ENCODE measurements at places on chromosomes 13 and 19.

DNA sequence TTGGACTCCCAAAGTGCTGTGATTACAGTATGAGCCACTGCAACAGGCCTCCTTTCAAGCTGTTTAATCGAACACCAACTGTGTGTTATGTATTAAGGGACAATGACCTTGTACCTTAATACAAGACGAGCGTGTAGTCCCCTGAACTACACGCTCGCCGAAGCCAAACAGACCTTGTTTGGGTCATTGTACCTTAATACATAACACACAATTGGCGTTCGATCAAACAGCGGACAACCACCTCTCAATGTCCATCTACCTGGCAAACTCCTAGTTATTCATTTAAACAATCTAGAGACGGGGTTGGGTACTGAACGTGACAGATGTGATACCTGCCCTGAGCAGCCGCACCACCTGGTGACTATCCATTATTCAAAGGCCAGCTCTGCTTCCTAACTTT lies 1.3 kb downstream of the CHERP start:
- no peak for DNase-seq

GRCh38 chr19:32437096-32437495 lies 31.5 kb downstream of the DPY19L3 start:
- DNase-seq = no peak

- DNase-seq = no peak
These were observed 58.1 kb upstream of the UBL3 start for GRCh38 chr13:29908416-29909080.

GRCh38 chr19:45667620-45668341 lies at the start of gene GIPR:
TSS of gene GIPR (plus strand) at chr19:45668221. CDS start at chr19:45669521, 1,300 bp downstream.
- peak; percentile 77 for DNase-seq

- DNase-seq = no peak
These were observed 176.7 kb upstream of the RNF113B start for GRCh38 chr13:98353750-98354149.

GRCh38 chr19:49840736-49841249 lies 10.2 kb upstream of the PTOV1 start:
- no peak for DNase-seq

GRCh38 chr19:19591133-19591825 lies 27.2 kb downstream of the PBX4 start:
- DNase-seq = no peak

- DNase-seq = peak; percentile 15
These were observed at the start of gene MYO16 for GRCh38 chr13:108629181-108629752. TSS of gene MYO16 (plus strand) at chr13:108629611. CDS start at chr13:108629845, 234 bp downstream.

- DNase-seq = peak; percentile 85
These were observed 31.9 kb downstream of the ZNF726 start for GRCh38 chr19:23946569-23946968.

DNA sequence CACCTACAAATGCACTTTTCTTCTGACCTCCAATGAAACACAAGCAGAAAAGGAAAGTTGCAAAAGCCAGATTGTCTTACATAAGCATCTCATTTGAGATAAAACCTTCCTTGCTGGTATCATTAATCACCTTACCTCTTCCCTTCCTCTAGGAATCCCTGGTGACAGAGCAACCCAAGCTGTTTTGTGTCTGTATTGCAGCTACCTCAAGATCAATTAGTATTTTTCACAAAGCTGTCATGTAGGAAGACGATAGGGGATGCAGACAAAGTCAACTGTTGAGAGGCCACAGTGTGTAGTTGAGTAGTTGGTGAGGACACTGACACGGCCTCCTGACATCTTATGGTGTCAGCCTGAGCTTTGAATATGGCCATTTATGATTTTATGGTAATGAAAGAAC lies 339.1 kb upstream of the SLC10A2 start:
- DNase-seq = no peak

GRCh38 chr13:48950501-48950875 lies 25.2 kb upstream of the FNDC3A start:
- no peak for DNase-seq

- DNase-seq = no peak
These were observed 371.3 kb downstream of the COG6 start for GRCh38 chr13:40026741-40027140.

- no peak for DNase-seq
These were observed 168.6 kb downstream of the ZNF536 start for GRCh38 chr19:30540761-30541160.

- DNase-seq = no peak
These were observed 9.8 kb downstream of the BICRA start for GRCh38 chr19:47618771-47619170.

GRCh38 chr19:47099576-47100050 lies 14.0 kb downstream of the ZC3H4 start:
- DNase-seq = no peak

GRCh38 chr13:33034882-33035520 lies 18.8 kb downstream of the KL start:
- DNase-seq = peak; percentile 27

DNA sequence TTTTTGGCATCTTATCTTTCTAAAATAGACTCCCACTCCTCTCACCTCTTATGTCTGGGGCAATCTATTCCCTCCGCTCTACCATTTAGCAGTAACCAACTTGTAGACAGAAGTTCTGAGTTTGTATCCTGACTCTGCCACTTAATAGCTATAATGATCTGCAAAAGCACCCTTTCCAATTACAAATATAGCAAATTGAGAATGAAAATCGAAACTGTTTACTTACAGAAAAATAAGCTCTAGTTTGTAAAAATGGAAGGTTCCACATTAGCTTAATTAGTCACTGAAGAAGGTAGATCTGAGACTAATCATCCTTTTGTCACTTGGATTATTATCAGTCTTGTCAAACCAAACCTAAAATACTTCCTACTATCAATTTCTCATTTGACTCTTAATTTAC lies 409.3 kb downstream of the DIAPH3 start:
- no peak for DNase-seq

DNA sequence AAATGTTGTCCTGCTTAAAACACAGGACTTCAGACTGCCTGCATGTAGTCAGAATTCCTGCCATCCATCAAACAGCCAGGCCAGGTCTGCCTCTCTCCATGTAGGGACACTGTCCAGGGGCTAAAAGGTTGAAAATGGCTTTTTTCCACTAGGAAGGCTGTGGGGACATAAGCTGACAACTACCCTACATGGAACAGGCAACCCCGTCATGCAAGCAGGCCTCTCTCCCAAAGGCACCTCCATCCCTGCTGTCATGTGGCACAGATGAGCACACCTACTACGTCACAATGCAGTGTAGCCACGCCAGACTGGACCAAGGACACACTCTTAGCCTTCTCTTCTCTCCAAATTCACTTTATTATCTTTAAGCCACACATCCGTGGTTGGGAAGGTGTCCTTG lies 40.8 kb downstream of the LATS2 start:
- no peak for DNase-seq

DNA sequence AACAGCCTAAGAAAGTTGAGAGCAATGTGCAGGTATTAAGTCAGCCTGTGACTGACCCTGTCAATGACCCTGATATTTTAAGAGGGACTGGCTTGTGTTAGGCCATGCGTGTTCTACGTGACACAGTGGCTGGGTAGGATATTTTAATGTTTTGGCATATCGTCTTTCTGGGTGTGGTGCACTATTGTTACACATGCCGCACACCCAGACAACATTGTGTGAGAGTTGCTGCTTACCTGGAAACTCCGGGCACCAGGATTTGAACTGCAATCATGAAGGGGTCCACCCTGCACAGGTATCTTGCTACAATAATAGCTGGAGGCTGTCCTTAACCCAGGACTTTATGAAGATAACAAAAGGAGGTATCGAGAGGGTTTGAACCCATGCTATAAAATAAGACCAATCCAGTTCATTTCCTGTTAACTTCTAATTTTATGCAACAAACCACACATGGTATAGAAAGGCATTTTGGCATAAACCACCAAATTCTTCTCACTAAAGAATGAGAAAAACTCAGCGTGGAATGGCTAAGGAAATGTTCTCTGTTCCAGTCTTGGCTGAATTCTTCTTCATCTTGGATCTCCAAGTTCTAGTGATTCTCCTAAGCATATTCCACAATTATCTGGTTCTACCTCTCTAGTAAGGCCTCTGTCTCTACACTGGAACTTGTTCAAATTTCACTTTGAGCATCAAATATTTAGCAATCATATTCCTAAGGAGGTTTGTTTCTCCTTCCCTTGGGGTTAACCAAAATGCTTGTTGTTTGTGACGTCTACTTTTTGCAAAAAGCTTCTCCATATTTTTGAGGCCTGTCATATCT lies 38.7 kb upstream of the POMP start:
- DNase-seq = no peak

GRCh38 chr13:66972659-66973058 lies 257.5 kb downstream of the PCDH9 start:
- no peak for DNase-seq

DNA sequence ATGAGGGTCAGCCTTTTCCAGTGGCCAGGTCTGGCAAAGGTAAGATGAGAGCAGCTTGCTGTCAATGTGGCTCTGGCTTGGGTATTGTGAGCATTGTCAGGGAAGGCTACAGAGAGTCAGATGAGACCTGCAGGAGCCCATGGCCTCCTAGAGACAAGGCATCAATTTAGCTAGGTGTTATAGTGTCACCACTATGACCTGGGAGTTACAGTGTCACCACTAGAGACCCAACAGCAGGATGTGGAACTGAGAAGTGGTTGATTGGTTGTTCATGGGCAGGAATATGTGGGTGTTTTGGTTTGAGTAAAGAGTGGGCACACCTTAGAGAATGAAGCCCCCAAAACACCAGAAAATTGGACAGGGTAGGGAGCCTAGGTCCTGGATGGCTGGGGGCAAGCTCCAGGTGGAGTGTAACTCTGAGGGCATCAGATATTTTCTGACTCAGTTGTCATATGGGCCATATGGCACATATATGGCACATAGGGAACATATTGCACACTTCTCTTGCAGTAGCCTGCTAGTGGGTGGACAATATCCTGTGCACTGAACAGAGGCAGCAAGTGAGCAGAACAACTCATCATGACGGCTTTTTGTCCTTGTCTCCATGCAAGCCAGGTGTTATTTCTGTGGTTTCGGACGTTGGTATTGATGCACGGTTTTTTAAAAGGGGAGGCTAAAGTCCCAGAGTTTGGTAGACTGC lies 46.3 kb upstream of the CEACAM21 start:
- DNase-seq = no peak

GRCh38 chr19:1765904-1766799 lies 12.8 kb downstream of the ONECUT3 start:
- DNase-seq = no peak

DNA sequence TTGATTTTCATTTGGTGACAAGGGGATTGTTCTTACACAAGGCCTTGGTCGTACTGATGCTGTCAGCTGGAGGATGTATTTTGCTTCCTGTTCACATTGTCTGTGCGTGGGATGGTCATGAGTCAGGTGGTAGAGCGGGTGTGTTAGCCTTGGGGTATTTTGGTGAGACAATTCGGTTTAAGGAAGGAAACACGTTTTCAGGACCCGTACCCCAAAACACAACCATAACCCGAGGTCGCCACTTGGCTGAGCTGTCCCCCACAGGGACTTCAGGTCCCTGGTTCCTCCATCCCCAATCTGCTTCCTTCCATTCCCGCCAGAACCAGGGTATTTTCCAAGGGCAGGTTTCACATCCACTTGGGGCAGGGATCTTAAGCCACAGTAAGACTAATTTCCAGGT lies 15.0 kb downstream of the MYO9B start:
- no peak for DNase-seq

DNA sequence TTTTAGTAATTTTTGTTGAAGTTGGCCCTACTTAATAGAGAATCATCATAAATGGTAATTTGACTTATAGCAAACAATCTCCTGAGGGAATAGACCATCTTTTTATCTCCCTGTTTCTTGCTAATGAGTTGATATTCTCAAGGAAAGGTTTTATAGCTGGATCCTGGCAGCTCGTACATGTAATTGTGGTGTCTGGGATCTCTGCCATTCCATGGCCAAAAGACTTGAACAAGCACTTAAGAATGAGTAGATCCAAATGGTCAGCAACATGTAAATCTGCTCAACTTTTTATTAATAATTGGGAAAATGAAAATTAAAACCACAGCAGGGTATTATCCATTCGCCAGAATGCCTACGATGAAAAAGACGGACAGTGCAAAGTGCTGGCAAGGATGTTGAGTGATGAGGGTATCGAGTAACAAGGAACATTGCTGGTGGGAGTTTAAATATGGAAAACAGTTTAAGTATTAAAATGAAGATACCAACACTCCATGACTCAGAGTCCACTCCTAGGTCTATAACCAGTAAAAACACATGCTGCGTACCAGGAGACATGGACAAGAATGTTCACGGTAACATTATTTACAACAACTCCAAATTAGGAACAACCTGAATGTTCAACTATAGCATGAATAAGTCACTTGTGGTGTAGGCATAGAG lies 5.1 kb upstream of the GPR18 start:
- DNase-seq = no peak

GRCh38 chr13:88648598-88649373 lies 977.6 kb downstream of the SLITRK5 start:
- peak; percentile 25 for DNase-seq

DNA sequence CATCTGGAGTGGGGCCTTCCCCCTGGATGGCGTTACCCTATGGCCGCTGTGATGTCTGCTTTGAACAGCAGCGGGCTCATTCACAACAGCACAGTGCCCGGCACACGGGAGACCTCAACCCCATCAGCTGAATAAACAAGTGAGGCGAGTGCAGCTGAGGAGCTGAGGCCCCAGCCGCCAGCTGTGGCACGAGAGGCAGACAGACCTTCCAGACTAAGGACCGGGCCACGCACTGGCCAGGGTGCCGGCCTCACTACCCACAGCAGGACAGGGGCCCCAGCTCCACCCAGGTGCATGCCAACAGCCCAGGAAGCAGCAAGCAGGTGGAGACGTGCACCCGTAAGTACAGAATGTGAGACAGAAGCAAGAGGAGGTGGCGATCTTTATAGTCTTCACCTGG lies 39.6 kb downstream of the STK24 start:
- DNase-seq = no peak

DNA sequence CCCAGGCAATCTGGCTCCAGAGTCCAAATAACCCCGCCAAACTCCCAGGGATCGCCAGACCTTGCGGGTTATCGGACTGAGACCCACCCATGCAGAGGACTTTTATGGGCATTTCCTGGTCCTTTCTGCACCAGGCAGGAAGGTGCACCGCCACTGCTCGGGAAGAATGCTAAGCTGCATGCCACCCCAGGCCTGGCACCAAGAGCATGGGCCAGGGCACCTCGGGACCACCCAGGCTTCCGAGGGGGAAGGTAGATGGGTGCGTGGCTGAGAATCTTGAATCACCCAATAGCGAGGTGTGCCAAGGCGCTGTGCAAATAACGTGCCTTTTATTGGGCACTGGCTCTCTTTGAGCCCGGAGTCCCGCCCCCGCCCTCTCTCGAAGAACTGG lies 422 bp upstream of the ZNF575 start:
- peak; percentile 38 for DNase-seq

- peak; percentile 68 for DNase-seq
These were observed 58.3 kb downstream of the KLF2 start for GRCh38 chr19:16382775-16383543.

DNA sequence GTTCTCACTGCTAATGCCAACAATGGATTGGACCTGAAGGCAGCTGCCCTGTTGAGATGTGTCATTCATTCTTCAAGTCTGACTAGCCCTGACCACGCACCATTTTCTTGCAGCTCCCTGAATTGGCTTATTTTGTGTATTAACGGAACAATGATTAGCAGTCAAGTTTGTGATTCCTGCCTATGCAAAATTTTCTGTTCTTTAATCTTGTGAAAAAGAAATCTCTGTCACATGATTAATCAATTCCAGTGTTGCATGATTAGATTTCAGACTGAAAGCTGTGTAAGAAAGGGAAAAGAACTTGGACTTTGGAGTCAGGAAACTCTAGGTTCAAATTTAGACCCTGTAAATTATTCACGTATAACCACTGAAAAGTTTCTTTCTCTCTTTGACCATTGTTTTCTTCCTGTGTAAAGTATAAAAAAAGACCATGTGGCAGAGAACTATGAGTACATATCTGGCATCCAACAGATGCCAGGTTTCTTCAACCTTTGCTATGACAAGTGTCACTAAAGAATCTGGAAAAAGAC lies 64.5 kb upstream of the SLC10A2 start:
- DNase-seq = no peak

Data from OCI-M1 (cell line).